Pons (tissue), 1 donor: ENCODE measurements at places on chromosomes 4 and X.
A peak's percentile ranks its signal among the peaks of the same experiment; 100 is the strongest.

DNA sequence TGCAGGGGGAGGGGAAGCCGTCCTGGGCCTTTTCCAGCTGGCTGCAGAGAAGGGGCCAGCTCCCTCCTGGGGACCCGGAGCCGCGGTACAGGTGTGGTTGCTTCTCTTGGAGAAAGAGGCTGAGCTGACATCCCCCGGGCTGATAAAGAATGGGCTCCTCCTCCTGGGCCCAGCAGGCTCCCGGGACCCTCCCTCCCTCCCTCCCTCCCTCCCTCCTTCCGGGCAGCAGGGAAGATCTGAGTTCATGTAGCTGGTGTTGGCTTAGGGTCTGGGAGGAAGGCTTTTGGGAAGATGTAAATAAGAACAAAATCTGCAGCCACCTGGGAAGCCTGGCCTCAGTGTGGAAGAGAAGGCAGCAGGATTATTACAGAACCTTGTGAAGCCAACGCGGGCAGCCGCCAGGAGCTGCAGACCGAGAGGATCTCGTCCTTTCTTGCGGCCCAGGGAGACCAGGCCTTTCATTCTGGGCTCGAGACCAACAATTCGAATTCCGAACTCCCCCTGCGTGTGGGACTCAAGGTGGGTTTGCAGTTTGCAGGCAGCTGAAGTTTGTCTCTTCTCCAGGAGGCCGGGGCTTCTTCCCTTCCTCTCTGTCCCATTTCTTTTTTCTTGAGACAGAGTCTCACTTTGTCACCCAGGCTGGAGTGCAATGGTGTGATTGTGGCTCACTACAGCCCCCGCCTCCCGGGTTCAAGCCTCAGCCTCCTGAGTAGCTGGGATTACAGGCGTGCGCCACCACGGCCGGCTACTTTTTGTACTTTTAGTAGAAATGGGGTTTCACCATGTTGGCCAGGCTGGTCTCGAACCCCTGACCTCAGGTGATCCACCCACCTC is at the start of gene PLCXD1:
Gene PLCXD1, plus strand, starts transcription at position 216 of the 834 bp plus-strand sequence. CDS start 2,807 bp downstream, outside the sequence.
- DNase-seq: peak; percentile 39

DNA sequence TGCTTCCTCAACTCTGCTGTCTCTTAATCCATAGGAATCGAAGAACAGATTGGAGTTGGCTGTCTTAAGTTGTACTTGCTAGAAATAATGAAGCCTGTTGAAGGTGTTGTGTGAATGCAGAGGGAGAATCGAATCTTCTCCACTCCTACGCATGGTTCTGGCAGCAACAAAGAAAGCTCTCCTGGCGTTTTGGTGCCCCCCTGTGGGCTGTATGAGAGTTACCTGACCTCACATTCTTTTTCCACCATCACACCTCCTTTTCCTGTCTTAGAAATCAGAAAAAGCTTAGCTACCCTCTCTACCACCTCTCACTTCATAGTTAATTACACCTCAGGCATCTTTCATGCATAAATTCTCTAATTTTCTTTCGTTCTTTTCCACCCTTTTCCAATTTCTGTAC is 16.3 kb downstream of the KLF8 start:
- peak; percentile 30 for DNase-seq

GRCh38 chr4:14701896-14702295 is 300.4 kb upstream of the CPEB2 start:
- DNase-seq: no peak

DNA sequence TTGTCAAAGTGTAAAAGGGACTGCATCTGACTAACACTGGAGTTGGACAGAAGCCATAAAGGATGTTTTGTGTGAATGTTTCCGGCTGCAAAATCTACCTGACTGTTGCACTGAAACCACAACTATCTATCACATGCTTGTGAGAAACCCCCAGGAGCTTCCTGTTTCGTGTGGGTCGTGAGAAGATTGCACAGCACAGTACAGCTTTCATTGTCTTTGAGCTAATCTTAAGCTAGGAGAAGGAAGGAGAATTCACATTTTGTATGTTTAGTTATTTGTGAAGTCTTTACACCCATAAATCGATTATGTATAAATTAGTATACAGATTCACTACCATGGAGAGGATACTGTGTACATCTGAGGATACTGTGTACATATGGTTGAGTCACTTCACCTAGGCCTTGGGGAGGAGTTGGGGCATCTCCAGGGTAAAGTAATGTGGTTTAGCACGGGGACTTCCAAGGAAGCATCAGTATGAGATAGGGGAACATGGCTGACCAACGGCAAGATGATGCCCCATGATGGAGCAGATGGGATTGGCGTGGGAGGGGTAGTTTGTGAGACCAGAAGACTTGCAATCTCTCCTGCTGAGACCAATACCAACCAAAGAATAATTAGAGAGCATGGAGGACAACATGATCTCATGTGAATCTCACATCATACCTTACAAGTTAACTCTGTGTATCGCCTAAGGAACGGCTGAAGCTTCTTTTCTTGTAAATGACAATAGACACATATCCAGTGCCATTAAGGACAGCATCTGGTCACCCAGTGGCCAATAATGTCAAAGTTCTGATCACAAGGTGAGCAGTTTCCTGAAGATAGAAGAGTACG is 43.1 kb upstream of the FAM9C start:
- DNase-seq: peak; percentile 51

DNA sequence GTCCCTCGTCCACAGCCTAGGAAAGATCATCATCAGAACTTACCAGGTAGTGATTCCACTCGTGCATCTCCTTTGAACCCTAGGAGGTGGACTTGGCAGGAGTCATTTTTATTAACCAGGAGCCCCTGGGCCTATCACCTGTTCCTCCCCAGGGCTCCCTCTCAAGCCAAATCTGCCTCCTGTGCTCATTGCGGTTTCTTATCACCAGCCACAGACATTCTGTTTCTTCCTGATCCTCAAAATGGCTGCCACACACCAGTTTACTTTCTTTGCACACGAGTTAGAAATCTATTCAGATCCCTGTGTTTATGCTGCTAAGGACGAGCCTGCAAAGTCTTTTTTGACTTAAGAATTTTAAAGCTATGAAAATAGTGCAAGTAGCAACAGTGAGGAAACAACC is 354.5 kb upstream of the BOD1L1 start:
- no peak for DNase-seq

DNA sequence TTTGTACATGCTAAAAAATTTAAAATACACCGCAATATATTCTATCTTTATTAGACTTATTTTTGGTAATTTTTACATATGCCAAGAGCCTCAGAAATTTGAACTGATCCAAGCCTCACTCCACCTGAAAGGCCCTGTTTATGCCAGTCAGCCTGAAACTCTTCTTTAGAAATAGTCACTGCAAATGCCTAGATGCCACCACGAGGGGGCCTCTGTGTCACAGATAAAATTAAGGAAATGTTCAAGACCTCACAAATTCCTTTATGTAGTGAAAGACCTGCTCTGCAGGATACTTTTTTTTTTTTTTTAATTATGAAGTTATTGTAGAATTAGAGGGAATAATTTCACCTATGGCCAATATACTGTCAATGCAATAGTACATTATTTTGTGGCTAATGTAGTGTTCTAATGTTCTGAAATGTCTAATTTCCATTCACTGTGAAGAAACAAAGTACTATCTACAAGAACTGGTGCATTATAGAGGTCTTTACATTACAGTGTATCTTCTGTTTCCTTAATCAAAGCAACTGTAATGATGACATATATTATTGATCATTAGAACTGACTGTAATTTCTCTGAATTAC is 69.8 kb downstream of the DTHD1 start:
- peak; percentile 95 for DNase-seq

DNA sequence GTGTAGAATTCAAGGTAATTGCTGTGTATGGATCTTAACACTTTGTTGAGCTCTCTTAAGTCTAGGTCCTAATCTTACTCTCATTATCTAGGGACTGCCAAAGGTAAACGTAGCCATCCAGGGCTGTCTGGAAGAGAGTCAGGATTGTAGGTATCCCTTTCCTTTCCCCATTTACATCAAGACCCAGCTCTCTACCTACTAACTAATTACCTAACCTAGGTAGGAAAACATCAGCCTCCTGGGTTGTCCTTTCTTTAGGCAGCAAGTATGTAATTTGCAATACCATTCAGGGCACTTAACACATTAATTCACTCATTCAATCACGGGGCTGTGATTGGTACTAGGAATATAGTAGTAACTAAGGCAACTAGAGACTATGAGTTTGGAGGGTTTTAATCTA is 15.2 kb upstream of the CPEB2 start:
- no peak for DNase-seq

- DNase-seq: no peak
Measured at GRCh38 chr4:81304871-81305270, 89.8 kb upstream of the PRKG2 start.

GRCh38 chr4:168496834-168497233 is at the start of gene PALLD:
TSS of gene PALLD (plus strand) at chr4:168497052.
- no peak for DNase-seq

DNA sequence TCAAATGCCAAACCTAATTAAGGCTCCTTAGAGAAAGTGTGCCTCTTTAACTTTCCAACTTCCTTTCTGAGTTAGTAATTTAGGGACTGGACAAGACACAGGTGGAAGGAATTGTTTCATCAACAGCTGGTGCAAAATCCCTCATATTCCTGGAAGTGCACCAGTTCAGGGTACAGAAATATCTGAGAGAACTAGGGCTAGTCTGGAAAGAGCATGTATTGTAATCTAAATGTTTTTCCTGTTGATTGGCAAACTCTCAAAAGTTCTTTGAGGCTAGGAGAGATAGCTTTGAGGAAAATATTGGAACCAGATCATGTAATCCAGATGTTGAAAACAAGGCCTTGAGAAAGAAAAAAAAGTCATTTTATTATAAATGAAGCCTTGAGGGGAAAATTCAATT is 98.1 kb upstream of the C1GALT1C1 start:
- DNase-seq: no peak

- no peak for DNase-seq
Measured at GRCh38 chr4:174402470-174403176, 118.9 kb downstream of the CEP44 start.

DNA sequence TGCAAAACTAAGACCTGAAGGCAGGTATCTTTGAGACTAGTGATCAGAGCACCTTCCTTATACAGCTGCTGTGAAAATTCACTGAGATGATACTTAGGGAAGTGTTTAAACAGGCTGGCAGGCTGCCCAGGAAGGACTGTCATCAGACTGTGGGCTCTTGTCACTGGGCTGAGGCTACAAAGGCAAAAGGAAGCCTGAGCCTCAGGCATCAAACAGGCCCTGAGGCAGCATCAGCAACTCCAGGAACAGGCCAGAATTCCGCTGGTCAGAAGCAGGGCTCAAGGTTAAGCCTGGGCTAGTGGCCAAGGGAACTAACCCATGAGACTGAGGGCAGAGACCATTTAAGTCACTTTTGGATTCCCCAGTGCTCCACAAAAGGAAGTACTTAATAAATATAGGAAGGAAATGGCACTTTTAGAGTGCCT is 12.8 kb downstream of the PJA1 start:
- DNase-seq: peak; percentile 56
